ENCODE measurements at places on chromosomes 11 and 22.

DNA sequence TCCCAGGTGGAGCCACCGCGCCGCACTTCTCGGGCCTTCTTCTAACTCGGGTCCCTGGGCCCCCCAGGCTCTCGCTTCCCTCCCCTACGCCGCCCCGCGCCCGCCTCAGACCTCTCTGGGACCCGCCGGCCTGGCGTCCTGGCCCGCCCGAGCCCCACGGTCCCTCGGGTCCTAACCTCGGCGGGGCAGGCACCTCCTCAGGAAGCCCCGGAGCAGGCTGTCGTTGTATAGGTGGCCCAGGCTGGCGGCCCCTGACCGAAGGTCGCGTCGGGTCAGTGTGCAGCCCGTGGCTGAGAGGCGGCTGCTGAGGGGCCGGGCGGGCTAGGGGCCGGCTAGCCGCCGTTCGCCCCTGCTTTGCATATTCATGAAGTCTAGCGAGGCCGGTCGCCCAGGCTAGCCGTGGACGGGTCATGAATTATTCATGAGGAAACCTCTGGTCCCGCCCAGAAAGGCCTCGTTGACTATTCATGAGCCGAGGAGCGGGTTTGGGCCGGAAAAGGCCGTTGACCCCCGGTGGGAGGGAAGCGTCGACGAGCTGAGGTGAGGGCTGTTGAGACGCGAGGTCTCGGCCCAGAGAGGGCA is at the start of gene HORMAD2:
TSS of gene HORMAD2 (plus strand) at position 513 of the 582 bp plus-strand sequence. CDS start 13,489 bp downstream, outside the sequence.
- no peak for DNase-seq

DNA sequence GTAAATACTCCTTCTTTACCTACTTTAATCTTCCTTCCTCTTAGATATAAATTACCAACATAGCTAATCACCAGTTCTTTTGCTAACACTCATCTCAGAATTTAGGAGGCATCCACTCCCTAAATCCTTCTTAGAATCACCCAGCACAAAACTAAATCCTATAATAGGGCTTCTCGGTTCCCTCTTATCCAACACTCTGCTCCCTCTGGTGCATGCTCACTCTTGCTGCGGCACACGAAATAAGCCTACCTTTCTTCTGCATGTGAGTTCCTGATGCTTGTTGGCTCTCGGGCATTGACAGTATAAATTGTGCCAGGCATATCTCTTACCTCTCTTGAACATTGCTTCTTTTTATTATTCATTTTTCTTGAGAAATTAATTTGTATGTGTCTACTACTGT is 61.0 kb downstream of the OR5AK2 start:
- no peak for DNase-seq

DNA sequence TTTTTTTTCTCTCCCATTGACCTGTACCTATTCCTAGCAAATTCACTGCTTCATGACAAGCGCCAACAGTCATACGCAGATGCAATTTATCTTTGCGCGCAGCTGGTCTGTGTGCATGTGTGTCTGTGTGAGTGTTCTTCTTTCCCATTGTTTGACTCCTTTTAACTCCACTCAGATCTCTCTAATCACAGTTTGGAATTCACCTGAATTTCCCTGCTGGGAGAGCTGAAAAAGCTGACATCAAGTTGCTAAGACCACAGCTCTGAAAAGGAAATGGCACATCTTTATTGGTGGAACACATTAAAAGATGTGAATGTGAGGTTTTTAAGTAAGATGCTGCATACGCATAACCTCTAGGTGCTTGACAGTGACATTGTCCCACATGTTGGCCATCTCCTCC is 187.4 kb upstream of the MTMR2 start:
- DNase-seq, result no peak

- no peak for DNase-seq
These were observed 21.8 kb downstream of the OR5AN1 start for GRCh38 chr11:59380263-59381059.

DNA sequence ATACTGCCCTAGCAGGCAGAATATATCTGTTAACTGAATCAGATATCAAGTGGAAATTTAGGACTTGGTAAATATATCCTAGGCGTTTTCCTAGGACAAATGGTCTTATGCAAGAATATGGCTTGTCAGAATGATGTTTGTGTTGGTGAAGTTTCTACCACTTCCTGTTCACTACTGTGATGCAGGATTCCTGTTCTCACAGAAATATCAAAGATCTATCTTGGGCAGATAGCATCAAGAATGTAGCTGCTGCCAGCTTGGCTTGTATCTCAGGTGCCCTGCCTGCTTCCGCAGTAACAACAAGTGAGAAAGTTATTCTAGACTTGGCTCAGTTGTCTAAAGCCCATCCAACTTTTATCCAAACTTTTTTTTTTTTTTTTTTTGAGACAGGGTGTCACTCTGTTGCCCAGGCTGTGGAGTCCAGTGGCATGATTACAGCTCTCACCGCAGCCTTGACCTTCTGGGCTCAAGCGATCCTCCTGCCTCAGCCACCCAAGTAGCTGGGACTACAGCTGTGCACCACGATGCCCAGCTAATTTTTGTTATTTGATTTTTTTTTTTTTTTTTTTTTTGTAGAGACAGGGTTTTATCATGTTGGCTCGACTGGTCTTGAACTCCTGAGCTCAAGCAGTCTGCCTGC is 61.3 kb downstream of the PPME1 start:
- DNase-seq, result no peak

GRCh38 chr22:42347281-42347824 is 76.9 kb upstream of the TCF20 start:
- no peak for DNase-seq

- DNase-seq, result peak; percentile 54
These were observed 19.2 kb downstream of the NPTXR start for GRCh38 chr22:38824585-38824984.

- no peak for DNase-seq
These were observed 16.9 kb downstream of the SCUBE2 start for GRCh38 chr11:9074338-9075029.

DNA sequence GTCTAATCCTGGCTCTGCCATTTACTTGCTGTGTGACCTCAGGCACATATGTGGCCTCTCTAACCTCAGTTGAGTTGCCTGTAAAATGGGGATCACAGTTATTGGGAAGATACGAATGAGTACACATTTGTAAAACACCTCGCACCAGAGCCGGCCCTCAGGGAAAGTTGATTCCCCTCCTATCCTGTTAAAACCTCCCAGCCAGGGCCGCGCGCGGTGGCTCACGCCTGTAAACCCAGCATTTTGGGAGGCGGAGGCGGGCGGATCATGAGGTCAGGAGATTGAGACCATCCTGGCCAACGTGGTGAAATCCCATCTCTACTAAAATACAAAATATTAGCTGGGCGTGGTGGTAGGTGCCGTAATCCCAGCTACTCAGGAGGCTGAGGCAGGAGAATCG is 7.8 kb upstream of the MYBPC3 start:
- DNase-seq, result no peak

DNA sequence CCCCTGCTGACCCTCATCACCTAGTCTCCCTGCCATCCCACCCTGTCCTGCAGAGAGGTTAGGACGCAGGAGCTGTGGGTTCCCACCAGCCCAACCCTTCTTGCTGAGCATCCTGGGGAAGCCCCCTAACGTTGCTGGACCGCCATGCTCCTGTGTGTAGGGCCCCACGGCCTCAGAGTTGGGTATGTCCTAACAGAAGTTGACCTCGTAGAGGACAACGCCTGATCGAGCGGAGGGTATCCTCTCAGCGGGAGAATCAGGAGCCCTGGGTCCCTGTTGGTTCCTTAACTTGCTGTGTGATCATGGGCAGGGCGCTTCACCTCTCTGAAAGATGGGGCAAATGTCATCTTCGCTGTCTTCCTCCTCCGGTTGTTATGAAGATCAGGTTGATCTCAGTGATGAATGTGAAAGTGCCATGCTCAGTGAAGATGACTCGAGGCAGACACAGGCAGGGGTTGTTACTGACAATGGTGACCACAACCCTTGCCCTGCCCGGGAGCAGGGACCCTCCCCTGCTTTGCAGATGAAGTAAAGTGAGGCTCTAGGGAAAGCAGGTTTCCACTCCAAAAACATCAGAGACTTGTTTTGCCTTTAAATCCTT is 19.3 kb upstream of the CD5 start:
- DNase-seq, result no peak

DNA sequence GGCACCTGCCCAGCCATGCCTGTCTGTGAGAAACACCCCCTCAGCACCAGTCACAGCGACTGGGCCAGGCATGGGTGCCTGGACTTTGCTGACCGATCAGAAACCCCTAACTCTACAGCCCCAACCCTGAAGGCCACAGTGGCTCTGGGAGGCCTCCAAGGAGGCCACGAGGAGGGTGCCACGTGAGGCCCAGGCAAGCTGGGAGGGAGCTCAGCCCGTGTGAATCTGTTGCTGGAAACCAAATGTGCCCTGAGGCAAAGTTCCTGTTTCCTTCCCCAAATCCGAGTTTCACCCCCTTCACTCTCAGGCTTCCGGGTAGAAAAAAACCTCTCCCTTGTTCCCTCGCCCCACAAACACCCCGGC is 1.3 kb downstream of the UNC93B1 start:
- DNase-seq, result no peak

DNA sequence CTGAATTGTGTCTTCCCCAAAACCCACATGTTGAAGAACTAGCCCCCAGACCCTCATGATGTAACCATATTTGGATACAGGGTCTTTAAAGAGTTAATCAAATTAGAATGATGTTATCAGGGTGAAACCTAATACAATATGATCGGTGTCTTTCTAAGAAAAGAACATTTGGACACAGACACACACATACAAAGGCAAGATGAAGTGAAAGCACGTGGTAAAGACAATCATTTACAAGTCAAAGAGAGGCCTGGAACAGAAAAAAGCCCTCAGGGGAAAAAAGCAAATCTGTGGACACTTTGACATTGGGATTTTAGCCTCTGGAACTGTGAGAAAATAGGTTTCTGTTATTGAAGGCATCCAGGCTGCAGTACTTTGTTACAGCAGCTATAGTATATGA is 733.4 kb downstream of the JRKL start:
- DNase-seq, result no peak

DNA sequence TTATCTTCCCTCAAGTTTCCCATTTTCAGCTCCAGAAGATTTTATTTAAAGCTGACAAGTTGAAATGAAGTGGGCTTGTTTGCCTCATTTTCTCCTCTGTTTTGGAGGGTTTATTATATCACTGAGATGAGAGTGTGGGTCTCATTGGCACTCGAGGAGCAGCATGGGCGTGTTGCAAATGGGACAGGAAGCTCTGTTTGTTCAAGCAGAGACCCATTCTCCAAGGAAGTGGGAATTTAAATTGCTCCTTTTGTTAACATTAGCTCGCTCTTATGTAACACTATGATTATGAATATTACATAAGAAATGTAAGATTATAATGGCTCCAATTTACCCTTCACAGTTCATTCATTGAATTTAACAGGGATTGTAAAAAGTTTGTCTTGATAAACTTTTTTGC is 317.7 kb upstream of the CTSC start:
- no peak for DNase-seq

DNA sequence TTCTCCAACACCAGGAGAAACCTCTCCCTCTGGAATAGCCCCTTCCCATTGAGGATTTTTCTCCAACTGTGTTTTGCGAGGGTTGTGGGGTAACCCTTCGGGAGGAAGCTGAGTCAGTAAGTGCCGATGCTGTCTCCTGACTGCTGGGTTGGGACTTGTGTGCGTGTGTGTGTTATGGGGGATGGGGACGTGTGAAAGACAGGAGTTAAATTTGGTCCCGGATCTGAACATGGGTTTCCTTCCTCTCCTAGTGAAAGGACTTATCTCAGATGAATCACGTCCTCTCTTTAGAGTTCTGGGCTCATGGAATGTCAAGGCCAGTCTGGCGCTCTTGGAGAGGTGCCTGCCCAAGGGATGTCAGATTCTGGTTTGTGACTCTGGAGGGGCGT is 33.3 kb downstream of the KIAA1671 start:
- peak; percentile 99 for DNase-seq

GRCh38 chr11:126891556-126892217 is 108.9 kb downstream of the KIRREL3 start:
- DNase-seq, result peak; percentile 32

- no peak for DNase-seq
These were observed at the start of gene P4HA3 for GRCh38 chr11:74311352-74311926. Gene P4HA3 (minus strand): TSS chr11:74311640. CDS start chr11:74311611, 29 bp downstream.

GRCh38 chr11:15747671-15748070 is 608.7 kb downstream of the SOX6 start:
- no peak for DNase-seq

GRCh38 chr11:34916843-34917770 is 689 bp downstream of the PDHX start:
- DNase-seq, result no peak

- DNase-seq, result no peak
These were observed 13.6 kb downstream of the POLR2F start for GRCh38 chr22:37967147-37967546.
